ENCODE measurements at places on chromosomes 5 and 9. TPM values are rescaled to one million over a fixed set of nuclear protein-coding genes. Genes with fewer than 3 reads are reported as not detected.

GRCh38 chr5:8839361-8840055, 706.4 kb downstream of the SEMA5A start:
- no peaks in the 10 kb centered on the region for H3K27me3 ChIP-seq

Gene SMIM33
- total RNA-seq = 0.07 TPM

DNA sequence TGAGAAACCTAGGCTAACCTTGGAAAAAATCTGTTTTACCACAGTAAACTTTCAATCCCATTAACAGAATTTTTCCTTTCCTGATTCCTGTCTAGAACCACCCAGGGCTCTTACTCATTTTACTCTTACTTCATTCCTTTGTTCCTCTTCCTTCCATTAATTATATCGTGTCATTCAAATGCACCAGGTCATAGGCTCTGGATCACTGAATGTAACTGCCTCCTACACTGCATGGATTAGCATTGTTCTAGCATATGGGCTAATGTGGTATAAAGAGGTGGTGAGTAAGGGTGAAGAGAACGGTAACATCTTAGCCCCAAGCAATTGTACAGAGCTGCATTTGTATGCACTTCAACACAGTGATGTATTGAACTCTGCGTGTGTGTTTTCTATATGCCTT, 49.5 kb upstream of the SPINK5 start:
- no peaks in the 10 kb centered on the region for H3K27me3 ChIP-seq
- no peak for DNase-seq
- no peaks in the 10 kb centered on the region for H3K36me3 ChIP-seq
- no peaks in the 10 kb centered on the region for H3K4me1 ChIP-seq
- H3K27ac ChIP-seq = no peak overlapping the region

- no peaks in the 10 kb centered on the region for H3K4me1 ChIP-seq
- H3K27me3 ChIP-seq = no peaks in the 10 kb centered on the region
- DNase-seq = no peak
- H3K27ac ChIP-seq = no peak overlapping the region
Observed at GRCh38 chr5:79301046-79301712, 65.2 kb downstream of the JMY start.

DNA sequence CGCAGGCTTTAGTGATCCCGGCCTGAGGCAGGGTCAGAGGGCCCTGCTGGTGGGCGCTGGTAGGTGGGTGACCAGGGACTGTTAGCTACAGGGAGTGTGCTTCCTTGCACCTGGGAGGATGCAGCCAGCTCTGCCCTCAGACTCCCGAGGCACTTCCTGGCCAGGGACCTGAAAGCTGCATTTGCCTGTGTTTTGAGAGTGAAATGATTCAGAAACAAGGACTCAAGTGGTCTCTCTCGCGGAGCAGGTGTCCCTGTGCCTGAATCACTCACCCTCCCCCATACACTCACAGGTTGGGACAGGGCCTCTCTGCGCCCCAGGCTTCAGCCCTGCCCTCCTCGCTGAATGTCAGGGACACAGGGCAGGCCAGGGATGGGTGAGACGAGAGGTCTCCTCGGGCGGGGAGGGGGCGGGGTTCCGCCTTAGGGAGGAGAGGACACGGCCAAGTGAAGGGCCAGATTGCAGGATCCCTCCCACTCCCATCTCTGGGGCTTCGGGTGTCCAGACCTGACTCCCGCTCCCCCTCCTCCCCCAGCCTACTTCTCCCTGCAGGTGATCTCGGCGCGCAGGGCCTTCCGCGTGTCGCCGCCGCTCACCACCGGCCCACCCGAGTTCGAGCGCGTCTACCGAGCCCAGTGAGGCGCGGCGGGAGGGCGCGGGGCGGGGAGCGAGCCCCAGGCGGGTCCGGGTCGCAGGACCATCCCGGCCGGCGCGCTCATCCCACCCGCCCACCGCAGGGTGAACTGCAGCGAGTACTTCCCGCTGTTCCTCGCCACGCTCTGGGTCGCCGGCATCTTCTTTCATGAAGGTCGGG, 1.5 kb downstream of the LTC4S start:
- peak overlapping the region; percentile 53 for H3K4me3 ChIP-seq
- no peak for DNase-seq
- no peak overlapping the region for H3K27ac ChIP-seq
- H3K27me3 ChIP-seq = no peaks in the 10 kb centered on the region

GRCh38 chr9:95082401-95083084, 235.0 kb downstream of the FANCC start:
- H3K27ac ChIP-seq = no peak overlapping the region
- H3K27me3 ChIP-seq = no peaks in the 10 kb centered on the region
- H3K4me1 ChIP-seq = peaks cover 1% of the 10 kb centered on the region
- no peaks in the 10 kb centered on the region for H3K36me3 ChIP-seq
- no peak for DNase-seq

- H3K4me1 ChIP-seq = peaks cover 7% of the 10 kb centered on the region
- peaks cover 3% of the 10 kb centered on the region for H3K27me3 ChIP-seq
- H3K36me3 ChIP-seq = no peaks in the 10 kb centered on the region
- DNase-seq = no peak
Observed at GRCh38 chr5:757346-757930, 27.1 kb downstream of the ZDHHC11B start.

Gene MGAT1
- 142 TPM for total RNA-seq

- no peak for DNase-seq
- H3K27ac ChIP-seq = no peak overlapping the region
- no peak overlapping the region for H3K4me3 ChIP-seq
- H3K4me1 ChIP-seq = no peaks in the 10 kb centered on the region
- H3K27me3 ChIP-seq = no peaks in the 10 kb centered on the region
- H3K36me3 ChIP-seq = no peaks in the 10 kb centered on the region
Observed at GRCh38 chr5:136413196-136413595, 47.9 kb upstream of the TRPC7 start.

Gene C1QTNF2
- not detected for total RNA-seq

DNA sequence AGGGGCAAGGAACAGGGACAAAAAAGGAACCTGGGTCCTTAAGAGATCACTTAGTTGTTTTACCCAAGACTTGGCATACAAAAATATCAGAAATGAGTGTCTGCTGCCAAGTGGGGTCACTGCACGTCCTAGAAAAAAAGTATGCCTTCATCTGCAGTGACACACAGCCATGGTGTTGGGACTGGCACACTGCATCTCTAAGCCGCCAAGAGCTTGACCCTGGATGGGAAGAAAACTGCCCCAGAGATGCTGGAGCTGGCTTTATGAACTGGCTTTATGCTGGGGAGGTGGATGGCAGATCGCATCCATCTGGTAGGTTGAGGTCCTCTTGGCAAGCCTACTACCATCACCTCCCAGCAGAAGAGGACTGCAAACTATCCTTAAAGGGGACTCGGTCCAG, 51.7 kb downstream of the IRF1 start:
- no peaks in the 10 kb centered on the region for H3K27me3 ChIP-seq
- H3K4me3 ChIP-seq = peak overlapping the region; percentile 2
- peaks cover 86% of the 10 kb centered on the region for H3K4me1 ChIP-seq
- DNase-seq = no peak
- peaks cover 49% of the 10 kb centered on the region for H3K36me3 ChIP-seq

- H3K36me3 ChIP-seq = no peaks in the 10 kb centered on the region
- DNase-seq = no peak
- H3K4me3 ChIP-seq = no peak overlapping the region
- peaks cover 22% of the 10 kb centered on the region for H3K27me3 ChIP-seq
- H3K4me1 ChIP-seq = no peaks in the 10 kb centered on the region
- H3K27ac ChIP-seq = no peak overlapping the region
Observed at GRCh38 chr5:59332236-59332973, 561.1 kb downstream of the PDE4D start.
